ENCODE measurements at places on chromosomes 4 and X.

- no peak for DNase-seq
These were observed 14.7 kb downstream of the STAP1 start for GRCh38 chr4:67573193-67573592.

DNA sequence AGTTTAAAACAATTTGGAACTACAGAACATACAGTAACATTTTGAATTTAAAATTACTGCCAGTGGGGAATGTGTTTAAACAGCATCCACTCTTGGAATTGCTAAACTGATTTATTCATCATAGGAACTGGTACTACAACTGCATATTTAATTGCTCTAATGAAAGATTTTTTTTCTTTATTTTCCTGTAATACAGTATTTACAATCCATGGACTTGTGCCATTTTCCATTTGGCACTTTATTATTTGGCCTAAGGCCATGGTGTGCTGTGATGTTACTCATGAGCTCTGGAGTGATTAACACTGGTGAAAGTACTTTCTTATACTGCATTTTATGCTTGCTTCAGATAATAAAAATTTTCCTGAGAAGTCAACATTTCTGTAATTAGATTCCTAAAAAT lies 69.7 kb upstream of the NUDT6 start:
- no peak for DNase-seq

- no peak for DNase-seq
These were observed 643.3 kb upstream of the FAM241A start for GRCh38 chr4:111501946-111502345.

GRCh38 chr4:86959588-86960500 lies 25.0 kb downstream of the AFF1 start:
- DNase-seq, result peak; percentile 37

GRCh38 chrX:100264200-100264599 lies 145.9 kb downstream of the PCDH19 start:
- no peak for DNase-seq

DNA sequence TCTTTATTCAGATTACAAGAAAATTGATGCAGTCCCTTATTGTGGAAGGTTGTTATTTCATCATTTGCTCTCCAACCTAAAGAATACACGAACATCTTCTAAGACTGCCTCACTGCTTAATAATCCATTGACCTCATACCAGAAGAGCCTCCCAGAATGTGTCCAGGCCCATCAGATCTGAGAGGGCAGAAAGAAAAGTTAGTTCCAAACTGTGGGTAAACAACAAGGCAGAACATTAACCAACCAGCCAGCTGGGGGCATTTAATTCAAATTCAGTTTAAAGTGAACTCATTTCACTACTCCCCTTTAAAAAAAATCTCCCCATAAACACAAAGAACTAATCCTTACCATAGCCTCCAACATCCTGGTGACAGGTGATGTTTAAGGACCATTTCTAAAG lies 13.8 kb downstream of the GPC4 start:
- no peak for DNase-seq

DNA sequence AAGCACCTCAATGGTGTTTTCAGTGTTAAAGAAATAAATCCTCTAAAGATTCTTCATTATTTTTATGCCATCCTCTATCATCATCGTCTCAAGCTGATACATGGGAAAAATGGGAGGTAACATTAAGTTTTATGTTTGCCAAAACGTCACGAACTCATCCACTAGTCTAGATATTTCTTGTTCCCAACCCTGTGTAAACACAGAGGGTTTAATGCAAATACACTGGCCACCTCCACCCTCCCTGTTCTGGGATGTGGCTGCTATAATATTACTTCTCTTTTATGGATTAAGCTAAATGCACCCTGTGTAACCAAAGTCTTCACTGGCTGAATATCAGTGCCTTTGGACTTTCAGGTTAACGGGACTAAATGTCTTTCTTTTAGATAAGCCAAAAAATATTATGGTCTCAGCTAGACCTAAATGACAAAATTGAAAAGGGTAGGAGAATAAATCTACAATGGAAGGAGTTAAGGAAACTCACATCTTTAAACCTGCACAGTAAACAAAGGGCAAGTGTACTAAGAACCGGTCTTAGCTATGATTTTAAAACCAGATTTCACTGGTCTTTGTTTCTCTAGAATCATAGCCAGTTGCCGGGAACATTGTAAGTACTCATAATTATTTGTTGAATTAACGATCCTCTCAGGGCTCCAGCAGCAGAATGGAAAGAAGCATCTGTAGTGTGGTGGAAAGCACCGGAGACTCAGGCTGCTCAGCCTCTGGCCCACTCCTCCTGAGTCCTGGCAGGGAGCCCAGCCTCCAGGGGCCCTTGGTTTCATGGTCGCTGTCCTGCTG lies 103.5 kb upstream of the NOCT start:
- DNase-seq, result no peak

- DNase-seq, result no peak
These were observed 24.2 kb downstream of the SLC25A5 start for GRCh38 chrX:119492463-119492862.

- DNase-seq, result peak; percentile 41
These were observed 72.3 kb downstream of the PAK3 start for GRCh38 chrX:111168314-111168713.

DNA sequence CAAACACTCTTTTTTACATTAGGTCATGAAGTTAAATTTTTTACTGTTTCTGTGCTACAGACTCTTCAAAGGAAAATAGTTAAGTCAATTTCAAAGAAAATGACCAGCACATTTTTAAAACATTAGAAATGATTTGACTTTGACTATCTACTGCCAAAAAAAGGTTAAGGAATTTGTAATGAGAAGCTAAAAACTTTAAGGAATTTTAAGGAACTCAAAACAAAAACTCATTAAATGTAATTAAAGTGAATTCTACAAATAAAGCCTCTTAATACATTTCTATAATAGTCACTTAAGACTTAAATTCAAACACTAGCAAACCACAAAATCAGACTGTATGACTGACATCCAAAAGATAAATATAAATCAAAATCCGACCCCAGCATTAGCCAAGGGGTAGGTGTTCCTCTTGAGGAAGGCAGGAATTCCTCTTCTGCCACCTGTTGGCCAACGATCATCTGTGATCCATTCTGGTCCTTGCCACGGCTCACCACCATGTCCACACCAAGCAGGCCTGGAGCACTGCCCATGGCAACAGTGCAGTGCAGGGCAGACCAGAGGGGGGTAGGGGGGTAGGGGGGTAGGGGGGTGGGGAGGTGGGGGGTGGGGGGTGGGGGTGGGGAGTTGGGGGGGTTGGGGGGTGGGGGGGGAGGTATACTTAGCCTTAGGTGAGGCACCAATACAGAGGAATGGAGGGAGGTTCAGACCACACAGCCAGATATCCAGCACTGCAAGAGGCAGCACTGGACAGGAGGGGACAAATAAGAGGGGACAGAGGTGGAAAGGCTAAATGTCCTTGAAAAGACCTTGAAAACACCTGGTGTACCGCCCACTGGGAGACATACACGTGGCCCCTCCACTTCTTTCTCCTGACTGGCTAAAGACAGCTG lies 287.4 kb downstream of the CHIC1 start:
- peak; percentile 28 for DNase-seq

- no peak for DNase-seq
These were observed 248.8 kb downstream of the PRDM5 start for GRCh38 chr4:120673696-120674095.

GRCh38 chr4:27023366-27023765 lies 162.7 kb downstream of the STIM2 start:
- no peak for DNase-seq

- DNase-seq, result no peak
These were observed 876.3 kb downstream of the C4orf33 start for GRCh38 chr4:129972257-129972656.

DNA sequence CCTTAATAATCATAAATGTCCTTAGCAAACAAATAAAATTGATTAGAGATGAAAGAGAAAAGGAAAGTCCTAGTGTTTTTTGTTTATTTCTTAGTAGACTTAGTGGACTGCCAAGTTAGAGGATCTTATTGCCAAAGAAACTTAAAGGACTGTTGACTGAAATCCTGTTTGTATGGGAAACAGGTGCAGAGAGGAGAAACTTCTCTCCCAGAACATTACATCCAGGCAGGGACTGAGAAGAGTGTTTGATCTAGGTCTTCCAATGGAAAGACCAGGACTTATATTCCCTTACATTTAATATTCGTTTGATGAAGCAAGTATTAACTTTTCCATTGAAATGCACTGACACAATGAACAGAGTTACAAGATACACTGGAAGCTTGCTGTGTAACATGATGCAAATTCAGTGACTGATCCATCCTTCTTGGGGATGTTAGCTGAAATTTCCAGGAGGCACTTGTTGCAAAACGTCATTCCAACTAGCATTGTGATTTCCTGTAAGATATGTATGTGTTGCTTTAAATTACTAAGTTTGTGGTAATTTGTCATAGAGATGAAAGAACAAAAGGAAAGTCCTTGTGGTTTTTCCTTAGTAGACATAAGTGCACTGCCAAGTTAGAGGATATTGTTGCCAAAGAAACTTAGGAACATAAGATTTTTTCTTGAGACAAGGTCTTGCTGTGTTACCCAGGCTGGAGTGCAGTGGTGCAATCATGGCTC lies 505.6 kb downstream of the STIM2 start:
- DNase-seq, result no peak

DNA sequence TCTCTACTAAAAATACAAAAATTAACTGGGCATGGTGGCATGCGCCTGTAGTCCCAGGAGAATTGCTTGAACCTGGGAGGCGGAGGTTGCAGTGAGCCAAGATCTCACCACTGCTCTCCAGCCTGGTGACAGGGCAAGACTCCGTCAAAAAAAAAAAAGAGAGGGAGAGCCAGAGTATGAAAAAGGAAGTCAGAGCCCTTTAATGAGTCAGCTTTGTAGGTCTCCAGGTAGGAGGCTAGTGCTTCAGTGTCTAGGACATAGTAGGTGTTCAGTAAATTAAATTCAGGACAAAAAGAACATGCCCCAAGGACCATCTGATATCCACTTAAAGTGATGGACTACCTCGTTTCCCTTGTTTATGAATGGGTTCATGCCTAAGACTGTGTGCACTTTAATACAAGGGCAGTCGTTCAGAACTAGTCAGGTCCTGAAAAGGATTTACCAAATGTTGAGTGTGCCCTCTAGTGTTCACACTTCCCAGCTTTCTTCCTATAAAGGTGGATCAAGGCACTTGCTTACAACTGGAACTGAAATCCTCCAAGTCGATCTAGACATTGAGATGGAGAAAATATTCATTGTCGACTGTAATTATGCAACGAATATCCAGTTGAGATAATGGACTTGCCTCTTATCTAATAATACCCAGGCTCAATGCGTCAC lies 29.0 kb downstream of the F9 start:
- DNase-seq, result peak; percentile 62
